Activated CD4-positive, alpha-beta T cell treated with anti-CD3 and anti-CD28 coated beads, Interleukin-2, amount 10 ng/mL, durations not matched to agents 24 days and 14 days (primary cell): ENCODE measurements at places on chromosomes 3 and 15.

DNA sequence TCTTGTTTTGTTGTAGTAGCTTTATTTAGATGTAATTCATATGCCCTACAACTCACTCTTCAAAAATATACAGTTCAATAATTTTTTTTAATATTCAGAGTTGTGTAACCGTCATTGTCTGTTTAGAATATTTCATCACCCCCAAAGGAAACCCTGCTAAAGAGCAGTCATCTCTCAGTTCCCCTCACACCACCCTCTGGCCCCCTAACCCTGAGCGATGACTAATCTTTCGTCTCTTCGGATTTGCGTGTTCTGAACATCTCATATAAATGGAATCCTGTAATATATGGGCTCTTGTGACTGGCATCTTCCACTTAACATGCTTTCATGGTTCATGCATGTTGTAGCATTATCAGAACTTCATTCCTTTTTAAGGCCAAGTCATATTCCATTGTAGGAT is 183.8 kb downstream of the ATG7 start:
- DNase-seq, result no peak
- H3K27me3 ChIP-seq, result no peaks in the 10 kb centered on the region
- no peaks in the 10 kb centered on the region for H3K4me1 ChIP-seq
- H3K36me3 ChIP-seq, result no peaks in the 10 kb centered on the region
- no peak overlapping the region for H3K4me3 ChIP-seq
- no peak overlapping the region for H3K27ac ChIP-seq

DNA sequence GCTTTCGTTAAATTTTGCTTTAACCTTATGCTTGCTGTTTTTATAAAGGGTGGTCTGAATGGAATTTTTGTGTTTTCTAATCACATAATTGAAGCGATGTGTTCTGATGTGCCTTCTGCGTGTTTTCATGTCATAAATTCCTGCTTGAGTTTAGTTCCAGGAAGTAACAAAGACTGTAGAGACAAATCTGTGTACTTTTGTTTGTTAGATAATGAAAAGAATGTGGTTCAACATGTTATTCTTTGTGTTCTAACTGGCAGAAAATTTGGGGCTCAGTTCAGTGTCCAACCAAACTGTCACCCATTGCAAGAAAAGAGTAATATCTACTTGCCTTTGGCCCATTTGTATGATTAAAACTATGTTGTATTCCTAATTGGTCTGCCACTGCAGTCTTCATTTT is 324.0 kb downstream of the DIPK2A start:
- H3K36me3 ChIP-seq, result no peaks in the 10 kb centered on the region
- H3K4me1 ChIP-seq, result peaks cover 3% of the 10 kb centered on the region
- H3K27me3 ChIP-seq, result peaks cover 2% of the 10 kb centered on the region

- H3K27ac ChIP-seq, result peak overlapping the region; percentile 97
- peaks cover 10% of the 10 kb centered on the region for H3K36me3 ChIP-seq
- peaks cover 20% of the 10 kb centered on the region for H3K4me1 ChIP-seq
- H3K4me3 ChIP-seq, result peak overlapping the region; percentile 92
- DNase-seq, result peak; percentile 72
- H3K27me3 ChIP-seq, result no peaks in the 10 kb centered on the region
Measured at GRCh38 chr3:52153389-52154096, 680 bp downstream of the POC1A start.

DNA sequence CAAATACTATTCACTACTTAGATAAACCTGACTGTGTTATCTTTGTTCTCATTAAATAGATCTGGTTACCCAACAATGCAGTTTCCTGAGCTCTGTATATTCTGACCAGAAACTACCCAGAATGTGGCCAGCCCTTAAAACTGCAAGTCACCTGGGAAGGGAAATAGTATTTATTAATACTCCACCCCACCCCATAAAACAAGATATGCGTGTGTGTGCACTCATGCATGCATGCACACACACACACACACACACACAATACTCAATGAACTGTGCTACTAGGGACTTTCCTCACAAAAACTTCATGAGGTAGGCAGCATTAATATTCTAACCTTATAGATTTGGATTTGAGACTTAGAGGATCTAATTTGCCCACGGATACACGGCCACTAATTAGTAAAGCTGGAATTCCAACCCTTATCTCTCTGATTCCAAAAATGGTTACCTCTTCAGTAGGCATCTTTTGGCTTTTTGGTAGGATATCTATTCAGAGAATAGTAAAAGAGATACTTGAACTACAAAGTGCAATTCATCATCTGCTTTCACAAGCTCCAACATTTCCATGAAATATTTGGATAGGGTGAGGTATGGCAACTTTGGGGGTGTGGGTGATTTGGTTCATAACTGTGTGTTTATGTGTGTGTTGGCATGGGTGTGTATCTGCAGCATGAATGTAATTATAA is 197.0 kb upstream of the CFAP20DC start:
- peaks cover 7% of the 10 kb centered on the region for H3K4me1 ChIP-seq
- H3K4me3 ChIP-seq, result no peak overlapping the region
- no peaks in the 10 kb centered on the region for H3K27me3 ChIP-seq

DNA sequence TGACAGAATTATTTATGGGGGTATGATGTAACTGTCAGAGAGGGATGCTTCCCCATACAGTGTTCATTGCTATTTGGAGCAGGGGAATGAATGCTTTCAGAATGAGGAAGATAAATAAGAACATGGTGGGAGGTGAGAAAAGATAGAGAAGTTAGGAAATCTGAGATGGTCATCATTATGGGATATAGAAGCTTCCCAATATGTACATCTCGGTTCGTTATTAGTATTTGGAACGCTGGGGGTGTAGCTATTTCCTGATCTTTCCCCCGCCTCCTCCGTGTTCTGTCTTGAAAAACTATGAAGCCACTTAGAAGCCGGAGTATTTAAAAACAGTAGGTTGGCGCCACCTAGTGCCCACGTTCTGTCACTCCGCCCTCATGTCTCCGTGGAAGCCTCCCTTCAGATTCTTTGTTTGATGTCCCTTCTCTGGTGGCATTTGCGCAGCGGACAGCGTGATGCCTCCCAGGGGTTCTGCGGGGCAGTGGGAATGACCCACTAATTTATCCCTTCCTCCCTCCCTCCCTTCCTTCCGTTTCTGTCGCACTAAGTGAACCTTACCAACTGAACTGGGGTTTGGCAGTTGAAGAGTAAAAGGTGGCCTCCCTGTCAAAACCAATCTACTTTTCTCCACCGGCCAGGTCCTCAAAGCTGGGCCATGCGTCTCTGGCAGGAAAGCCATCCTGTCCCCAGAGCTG is 184.5 kb downstream of the FEZF2 start:
- no peaks in the 10 kb centered on the region for H3K36me3 ChIP-seq
- peaks cover 4% of the 10 kb centered on the region for H3K4me1 ChIP-seq
- H3K27ac ChIP-seq, result no peak overlapping the region
- no peaks in the 10 kb centered on the region for H3K27me3 ChIP-seq

GRCh38 chr15:82100111-82100929 is 54.5 kb upstream of the MEX3B start:
- DNase-seq, result no peak
- H3K36me3 ChIP-seq, result no peaks in the 10 kb centered on the region
- H3K4me1 ChIP-seq, result no peaks in the 10 kb centered on the region
- H3K4me3 ChIP-seq, result no peak overlapping the region

- peak; percentile 58 for DNase-seq
- H3K27me3 ChIP-seq, result peaks cover 34% of the 10 kb centered on the region
- peaks cover 17% of the 10 kb centered on the region for H3K4me1 ChIP-seq
- H3K36me3 ChIP-seq, result peaks cover 3% of the 10 kb centered on the region
- peak overlapping the region; percentile 2 for H3K27ac ChIP-seq
Measured at GRCh38 chr3:186067360-186068242, 41.3 kb downstream of the ETV5 start.

DNA sequence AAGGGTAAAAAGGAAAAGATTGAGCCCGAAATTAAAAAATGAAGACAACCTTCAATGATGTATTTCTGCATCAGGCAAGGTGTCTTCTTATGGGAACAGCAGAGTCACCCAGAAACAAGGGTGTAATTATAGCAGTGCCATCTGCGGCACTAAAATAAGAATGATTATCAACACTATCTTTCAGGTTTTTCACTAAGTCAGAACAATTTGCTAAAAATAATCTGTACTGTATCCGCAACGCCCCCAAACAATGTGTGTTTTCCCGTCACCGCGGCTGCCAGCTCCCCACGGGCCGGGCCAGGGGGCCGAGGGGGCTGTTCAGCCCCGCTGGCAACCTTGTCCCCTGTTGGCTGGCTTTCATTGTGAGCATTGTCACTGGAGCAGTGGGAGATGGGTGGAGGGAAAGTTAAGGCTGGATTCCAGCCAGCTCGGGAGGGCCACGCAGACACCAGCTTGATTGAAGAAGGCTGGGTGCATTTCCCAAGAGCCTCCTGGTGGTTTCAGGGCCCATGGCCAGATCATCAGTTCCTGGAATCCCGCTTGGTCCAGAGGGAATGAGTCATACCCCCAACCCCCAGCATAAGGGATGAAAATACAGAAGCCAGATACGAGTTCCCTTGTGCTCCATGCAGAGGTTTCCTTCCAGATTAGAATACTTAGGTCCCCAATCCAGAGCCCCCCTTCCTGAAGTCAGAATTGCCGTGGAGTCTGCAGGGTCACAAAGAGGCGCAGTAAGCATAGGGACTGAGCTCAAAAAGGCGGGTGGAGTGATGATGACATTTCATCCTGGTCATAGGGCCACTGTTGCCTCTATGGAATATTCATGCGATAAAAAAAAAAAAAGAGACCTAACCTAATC is 90.2 kb upstream of the KLF13 start:
- H3K36me3 ChIP-seq, result no peaks in the 10 kb centered on the region
- no peak overlapping the region for H3K27ac ChIP-seq
- no peak overlapping the region for H3K4me3 ChIP-seq
- peaks cover 20% of the 10 kb centered on the region for H3K4me1 ChIP-seq
- DNase-seq, result no peak

DNA sequence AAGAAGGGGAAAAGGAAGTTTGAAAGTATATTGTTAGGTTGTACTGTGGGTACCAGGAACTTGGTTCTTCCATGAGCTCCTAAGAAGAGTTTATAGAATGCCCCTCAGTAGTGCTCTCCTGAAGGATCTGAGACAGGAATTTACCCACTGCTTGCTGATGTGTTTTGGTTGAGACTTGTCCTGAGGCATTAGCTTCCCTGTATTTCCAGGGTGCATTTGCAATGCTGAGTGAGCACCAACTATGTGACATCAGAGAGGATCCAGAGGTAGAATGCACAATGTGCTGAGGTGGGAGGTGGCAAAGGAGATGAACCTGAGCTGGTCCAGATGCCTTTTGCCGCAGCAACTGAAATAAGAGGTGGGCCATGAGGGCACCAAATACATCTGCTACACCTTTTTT is 64.3 kb upstream of the LRRC3B start:
- no peak overlapping the region for H3K27ac ChIP-seq
- no peaks in the 10 kb centered on the region for H3K27me3 ChIP-seq

GRCh38 chr3:39106851-39107387 is 508 bp downstream of the GORASP1 start:
- peaks cover 12% of the 10 kb centered on the region for H3K36me3 ChIP-seq
- no peaks in the 10 kb centered on the region for H3K27me3 ChIP-seq
- peaks cover 54% of the 10 kb centered on the region for H3K4me1 ChIP-seq
- no peak for DNase-seq
- H3K4me3 ChIP-seq, result peak overlapping the region; percentile 92

DNA sequence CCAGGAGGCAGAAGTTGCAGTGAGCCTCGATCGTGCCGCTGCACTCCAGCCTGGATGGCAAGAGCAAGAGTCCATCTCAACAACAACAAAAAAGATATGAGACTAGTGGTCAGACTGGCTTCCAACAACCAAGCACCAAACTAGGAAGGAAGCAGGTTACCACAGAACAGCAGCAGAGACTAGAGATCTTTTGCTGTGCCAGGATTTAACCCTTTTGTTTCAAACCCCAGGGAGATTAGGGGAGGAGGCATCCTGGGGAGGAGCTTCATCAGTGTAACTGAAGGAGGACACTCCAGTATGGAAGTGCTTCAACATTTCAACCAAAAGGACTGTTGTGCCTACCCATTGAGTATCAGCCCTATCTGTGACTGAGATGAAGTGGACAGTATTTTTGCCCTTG is 240.3 kb downstream of the ZIC1 start:
- no peaks in the 10 kb centered on the region for H3K36me3 ChIP-seq
- no peak overlapping the region for H3K27ac ChIP-seq
- H3K27me3 ChIP-seq, result no peaks in the 10 kb centered on the region
- no peak overlapping the region for H3K4me3 ChIP-seq

DNA sequence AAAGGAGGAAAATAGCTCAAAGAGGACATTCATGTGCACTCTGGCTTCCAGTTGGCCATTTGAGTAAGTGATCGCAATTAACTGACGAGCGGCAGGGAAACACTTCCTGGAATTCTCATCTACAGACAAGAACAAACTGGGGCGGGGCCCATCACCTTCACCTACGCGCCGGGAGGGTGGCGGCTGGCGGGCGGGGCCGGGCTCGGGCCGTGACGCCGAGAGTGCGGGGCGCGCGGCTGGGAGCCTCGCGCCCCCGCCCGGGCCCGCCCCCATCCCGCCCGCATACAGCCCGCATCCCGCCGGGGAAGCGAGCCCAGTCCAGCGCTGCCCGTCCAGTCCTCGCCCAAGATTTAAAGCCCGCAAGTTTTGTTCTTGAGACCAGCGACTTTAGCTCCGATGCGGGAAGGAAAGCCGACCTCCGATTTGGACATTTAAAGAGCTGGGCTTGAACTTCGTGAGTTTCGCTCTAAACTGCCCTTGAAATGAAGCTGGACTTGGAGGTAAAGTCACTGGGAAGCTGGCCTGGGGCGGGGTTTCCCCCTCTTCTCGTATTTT is at the start of gene B3GNT5:
Gene B3GNT5 (plus strand): TSS at position 281 of the 555 bp plus-strand sequence. CDS start 16,546 bp downstream, outside the sequence.
- peaks cover 2% of the 10 kb centered on the region for H3K36me3 ChIP-seq
- H3K27me3 ChIP-seq, result peaks cover 12% of the 10 kb centered on the region
- peak within 1 kb of the TSS; percentile 84 for H3K4me3 ChIP-seq
- peak within 1 kb of the TSS; percentile 72 for H3K27ac ChIP-seq

- peaks cover 1% of the 10 kb centered on the region for H3K36me3 ChIP-seq
- DNase-seq, result no peak
- H3K27me3 ChIP-seq, result peaks cover 38% of the 10 kb centered on the region
- H3K4me1 ChIP-seq, result peaks cover 4% of the 10 kb centered on the region
Measured at GRCh38 chr15:98581715-98582114, 66.6 kb upstream of the IGF1R start.

GRCh38 chr3:160061525-160061924 is 72.9 kb downstream of the IL12A start:
- peaks cover 6% of the 10 kb centered on the region for H3K4me1 ChIP-seq
- no peak overlapping the region for H3K27ac ChIP-seq
- no peaks in the 10 kb centered on the region for H3K36me3 ChIP-seq
- H3K27me3 ChIP-seq, result peaks cover 4% of the 10 kb centered on the region
- peak; percentile 57 for DNase-seq
- peak overlapping the region; percentile 58 for H3K4me3 ChIP-seq

GRCh38 chr3:124372775-124373174 is 357.5 kb upstream of the UMPS start:
- H3K27me3 ChIP-seq, result peaks cover 7% of the 10 kb centered on the region
- no peaks in the 10 kb centered on the region for H3K4me1 ChIP-seq
- no peaks in the 10 kb centered on the region for H3K36me3 ChIP-seq
- DNase-seq, result no peak
- H3K4me3 ChIP-seq, result no peak overlapping the region

- DNase-seq, result no peak
- H3K36me3 ChIP-seq, result no peaks in the 10 kb centered on the region
Measured at GRCh38 chr3:158470944-158471638, 99.9 kb upstream of the MLF1 start.

DNA sequence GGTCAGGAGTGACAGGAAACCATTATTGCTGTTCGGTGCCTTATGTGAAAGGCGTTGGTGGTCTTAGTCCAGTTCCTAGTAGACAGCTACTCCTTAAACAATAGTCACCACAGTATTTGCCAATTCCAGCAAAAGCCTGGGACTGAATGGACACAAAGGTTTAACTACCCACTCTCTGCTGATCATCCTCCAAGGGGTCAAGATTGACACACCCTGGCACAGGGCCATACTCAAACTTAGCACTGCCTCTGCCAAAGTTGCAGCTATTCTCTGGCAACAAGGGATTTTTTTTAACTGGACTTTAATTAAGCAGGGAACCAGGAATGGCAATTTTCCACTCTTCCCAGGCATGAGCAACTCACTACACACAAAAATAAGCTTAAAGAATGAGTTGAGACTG is 193.9 kb downstream of the NLGN1 start:
- H3K27me3 ChIP-seq, result peaks cover 3% of the 10 kb centered on the region
- H3K4me1 ChIP-seq, result no peaks in the 10 kb centered on the region
- H3K36me3 ChIP-seq, result no peaks in the 10 kb centered on the region
- no peak overlapping the region for H3K4me3 ChIP-seq
